ENCODE measurements at places on chromosomes 6 and 20.

DNA sequence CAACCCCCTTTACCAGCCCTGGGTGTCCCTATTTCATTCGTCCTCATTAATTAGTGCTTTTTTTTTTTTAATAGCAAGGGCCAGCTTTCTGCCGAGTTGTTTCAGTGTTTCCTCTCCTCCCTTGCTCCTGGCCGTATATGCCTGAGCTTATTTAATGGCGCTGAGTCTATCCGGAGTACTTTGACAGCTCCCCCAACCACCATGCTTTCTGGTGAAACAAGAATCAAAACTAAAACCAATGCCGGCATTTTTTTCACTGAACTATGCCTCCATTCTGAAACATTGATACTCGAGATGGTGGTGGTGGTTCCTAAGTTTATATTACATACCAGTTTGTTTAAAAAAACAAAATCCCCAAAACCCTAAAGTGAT is 1.2 kb downstream of the DCBLD1 start:
- DNase-seq = no peak

- DNase-seq = no peak
Measured at GRCh38 chr20:49697071-49697470, 16.6 kb downstream of the B4GALT5 start.

- no peak for DNase-seq
Measured at GRCh38 chr20:48247961-48248360, 462.7 kb upstream of the SULF2 start.

GRCh38 chr6:11404838-11405237 is 132.7 kb upstream of the TMEM170B start:
- DNase-seq = no peak

DNA sequence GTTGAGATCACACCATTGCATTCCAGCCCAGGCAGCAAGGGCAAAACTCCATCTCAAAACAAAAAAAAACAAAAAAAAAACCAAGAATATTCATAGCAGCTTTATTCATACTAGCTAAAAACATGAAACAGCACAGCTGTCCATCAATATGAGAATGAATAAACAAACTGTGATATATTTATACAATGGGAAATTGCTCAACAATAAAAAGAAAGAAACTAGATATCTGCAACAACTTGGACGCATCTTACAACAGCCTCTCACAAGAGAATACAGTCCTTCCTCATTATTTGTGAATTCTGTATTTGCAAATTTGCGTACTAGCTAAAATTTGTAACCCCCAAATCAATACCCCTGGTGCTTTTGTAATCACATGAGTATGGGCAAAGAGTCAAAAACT is 28.2 kb upstream of the SPAG4 start:
- no peak for DNase-seq

DNA sequence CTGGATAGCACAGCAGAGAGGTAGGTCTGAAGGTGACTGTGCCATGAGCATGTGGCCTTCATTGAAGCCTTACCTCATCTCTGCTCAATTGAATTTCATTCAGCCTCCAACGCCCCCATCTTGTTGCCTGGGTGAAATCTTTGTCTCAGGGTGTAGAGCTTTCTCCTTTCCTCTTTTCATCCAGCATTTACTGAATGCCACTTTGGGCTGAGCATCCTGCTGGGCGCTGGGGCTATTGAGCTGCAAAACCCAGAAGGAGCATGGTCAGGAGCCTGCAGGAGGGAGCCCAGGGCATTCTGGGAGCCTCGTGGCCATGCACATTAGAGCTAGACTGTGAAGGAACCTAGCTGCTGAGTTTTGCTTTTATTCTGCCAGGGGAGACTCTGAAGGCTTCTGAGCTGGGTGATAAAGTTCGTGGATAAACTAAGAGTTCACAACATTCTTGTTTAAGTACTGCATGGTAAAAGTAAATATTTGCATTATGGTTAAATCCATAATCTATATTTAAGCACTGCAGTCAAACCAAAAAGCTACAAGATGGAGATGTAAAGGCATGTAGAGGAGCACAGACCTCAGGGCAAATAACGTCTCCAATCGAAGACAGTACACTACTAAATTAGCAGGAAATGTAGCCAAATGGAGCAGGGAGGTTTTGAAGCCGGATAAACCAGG is 13.2 kb upstream of the ASXL1 start:
- DNase-seq = no peak

GRCh38 chr6:138105880-138106664 is 1.1 kb downstream of the PERP start:
- no peak for DNase-seq

- no peak for DNase-seq
Measured at GRCh38 chr6:89161326-89162046, 15.6 kb downstream of the PM20D2 start.

DNA sequence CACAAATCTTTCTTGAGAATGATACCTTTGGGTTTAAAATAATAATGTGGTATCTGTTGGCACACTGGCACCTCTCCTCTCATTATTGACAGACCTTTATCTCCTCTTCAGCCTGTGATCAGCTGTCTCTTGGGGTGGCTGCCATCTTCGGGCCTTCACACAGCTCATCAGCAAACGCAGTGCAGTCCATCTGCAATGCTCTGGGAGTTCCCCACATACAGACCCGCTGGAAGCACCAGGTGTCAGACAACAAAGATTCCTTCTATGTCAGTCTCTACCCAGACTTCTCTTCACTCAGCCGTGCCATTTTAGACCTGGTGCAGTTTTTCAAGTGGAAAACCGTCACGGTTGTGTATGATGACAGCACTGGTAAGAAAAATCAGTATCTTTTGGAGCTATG is 232.8 kb downstream of the GRIK2 start:
- no peak for DNase-seq

GRCh38 chr6:113364766-113365165 is 492.4 kb upstream of the MARCKS start:
- no peak for DNase-seq

GRCh38 chr6:9606435-9607134 is 808.3 kb downstream of the TFAP2A start:
- DNase-seq = no peak

DNA sequence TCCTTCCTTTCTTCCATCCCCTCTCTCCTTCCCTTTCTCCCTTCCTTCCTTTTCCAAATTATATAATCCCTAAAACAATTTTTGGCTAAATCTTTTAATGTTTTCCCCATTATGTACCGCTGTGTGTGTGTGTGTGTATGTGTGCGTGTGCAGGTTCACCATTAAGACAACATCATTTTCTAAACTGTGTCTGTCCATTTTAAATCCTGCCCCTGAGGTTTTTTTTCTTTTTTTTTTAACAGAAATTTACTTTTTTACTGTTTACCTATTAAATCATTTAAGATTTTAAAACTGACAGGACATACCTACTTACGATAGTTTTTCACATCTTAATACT is 366.3 kb upstream of the EPHA7 start:
- DNase-seq = no peak

DNA sequence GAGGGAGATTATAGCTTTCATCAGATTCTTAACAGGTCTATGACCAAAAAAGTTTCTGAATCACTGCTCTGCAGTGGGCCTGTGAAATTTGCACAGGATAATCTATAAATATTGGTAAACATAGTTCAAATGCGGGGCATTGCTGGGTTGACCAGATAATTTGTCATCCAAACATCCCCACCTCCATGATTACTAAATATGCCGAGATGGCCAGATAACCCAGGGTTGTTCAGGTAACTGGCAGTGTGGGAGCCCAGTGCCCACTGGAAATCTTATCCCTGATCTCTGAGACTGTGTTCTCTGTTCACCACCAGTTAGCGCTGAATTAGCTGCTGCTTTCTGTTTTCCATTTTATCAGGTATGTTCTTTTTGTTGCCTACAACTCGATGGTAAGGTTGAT is 21.4 kb downstream of the PTK7 start:
- DNase-seq = no peak

DNA sequence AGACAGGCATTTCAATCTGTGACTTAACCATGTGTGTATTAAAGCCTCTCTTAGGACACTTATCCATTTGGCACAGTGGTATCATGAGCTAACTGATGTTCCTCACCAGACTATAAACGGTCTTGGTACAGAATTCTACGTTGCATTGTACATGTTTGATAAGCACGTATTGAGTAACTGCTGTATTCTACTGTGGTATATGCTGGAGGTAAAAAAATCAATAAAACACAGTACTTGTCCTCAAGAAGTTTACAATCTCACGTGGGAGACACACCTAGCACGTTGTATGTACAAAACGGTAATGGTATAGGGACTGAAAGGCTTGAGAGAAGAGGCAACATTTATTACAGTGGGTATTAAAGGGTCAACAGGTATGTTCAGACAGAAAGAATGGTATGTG is 33.2 kb upstream of the FAM83C start:
- DNase-seq = no peak

DNA sequence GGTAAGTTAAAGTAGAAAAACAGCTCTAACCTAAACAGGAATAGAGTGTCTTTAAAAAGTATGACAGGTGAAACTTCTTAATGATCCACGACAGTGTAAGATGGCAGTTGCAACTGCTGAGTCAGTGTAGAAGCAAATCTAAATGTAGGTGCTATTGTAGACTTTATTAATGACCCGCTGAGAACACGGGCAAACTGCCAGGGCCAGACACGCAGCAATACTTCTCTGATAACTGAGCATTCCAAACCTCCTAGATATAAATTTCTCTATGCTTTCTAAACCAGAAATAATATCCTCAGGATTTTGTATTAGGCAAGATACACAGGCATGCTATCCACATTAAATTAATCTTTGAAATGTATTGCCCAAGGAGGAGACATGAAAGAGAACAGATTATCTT is 1076.4 kb downstream of the HACE1 start:
- DNase-seq = no peak

- DNase-seq = no peak
Measured at GRCh38 chr6:8229915-8230756, 127.8 kb upstream of the EEF1E1 start.

DNA sequence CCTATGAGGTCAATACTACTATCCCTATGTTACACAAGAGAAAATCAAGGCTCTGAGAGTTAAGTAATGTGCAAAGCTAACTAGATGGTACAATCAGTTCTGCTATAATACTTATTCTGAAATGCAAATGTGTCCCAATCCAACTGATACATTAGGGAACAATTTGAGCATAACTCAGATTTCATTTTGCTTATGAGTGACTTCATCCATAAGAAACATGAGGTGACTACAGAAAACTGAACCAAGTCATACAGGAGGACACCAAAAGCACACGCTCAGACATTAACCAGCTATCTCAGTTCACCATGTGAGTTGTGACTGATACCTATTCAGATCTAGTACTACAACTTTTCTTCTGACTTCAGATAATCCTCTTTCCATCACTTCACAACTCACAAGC is 179.9 kb upstream of the RUNX2 start:
- no peak for DNase-seq

DNA sequence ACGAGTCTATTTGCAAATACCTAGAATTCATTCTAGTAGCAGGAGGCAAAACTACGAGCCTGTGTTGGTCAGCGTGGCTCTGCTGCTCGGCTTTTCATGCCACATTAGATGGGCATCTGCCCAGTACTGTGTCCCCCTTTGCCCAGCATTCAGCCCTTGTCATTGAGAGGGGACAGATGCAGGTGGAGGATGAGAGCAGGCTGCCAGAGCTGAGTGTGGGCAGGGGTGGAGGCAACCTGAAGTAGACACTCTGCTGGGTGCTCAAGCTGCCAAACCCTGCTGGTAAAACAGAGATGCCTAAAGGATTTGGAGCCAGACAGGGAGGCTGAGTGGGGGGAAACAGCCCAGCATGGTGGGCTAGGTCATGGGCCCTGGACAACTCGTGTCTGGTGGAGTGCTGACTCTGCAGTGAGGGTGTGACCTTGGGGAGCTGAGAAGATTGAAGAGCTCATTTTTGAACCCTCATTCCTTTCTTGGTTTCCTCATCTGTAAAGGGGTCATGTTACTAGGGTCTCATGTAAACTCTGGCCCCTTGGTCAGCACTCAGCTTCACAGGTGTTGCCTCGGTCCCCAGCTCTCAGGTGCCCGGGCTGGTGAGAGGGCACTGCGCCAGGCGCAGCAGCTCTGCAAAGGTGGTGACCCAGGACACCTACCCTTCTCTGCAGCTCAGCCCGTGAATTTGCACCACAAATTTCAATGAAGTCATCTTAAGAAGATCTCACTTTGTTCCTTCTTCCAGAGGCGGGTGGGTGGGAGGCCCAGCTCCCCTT is 64.2 kb upstream of the BHLHE23 start:
- DNase-seq = no peak

- no peak for DNase-seq
Measured at GRCh38 chr6:15519681-15520080, 143.1 kb downstream of the DTNBP1 start.

DNA sequence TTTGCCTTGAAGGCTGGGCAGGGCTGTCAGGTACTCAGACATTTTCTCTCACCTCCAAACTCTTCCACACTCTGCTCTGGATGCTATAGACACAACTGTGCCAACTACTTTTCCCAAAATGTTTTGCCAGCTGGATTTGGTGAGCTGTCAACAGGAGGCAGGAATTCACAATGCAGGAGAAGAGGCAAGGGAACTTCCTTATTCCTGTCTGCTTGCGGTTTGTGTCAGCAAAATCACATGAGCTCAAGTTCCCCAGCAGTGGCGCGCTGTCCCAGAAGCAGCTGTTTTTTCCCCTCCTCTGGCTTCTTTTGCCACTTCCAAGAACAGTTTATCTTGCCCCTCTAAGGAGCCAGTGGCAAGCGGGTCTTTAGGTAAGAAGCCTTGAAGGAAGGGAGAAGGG is 608.2 kb downstream of the PRKN start:
- DNase-seq = no peak

DNA sequence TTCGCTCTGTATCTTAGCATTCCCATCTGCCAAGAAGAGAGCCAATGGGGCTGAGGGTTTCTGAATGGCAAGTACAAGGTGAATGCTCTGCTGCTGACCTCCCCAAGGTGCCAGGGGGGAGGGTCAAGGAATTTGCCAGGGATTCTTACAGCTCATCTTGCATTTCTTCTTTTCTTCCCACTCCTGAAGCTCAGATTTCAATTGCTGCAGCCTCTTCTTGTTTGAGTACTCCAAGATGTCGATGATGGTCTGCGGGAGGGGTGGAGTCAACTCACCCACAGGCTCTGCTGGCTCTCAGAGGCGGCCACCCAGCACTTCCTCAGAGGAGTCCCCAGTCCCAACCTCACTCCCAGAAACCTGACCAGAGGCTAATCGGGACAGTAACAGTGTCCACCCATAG is 12.4 kb downstream of the C20orf96 start:
- no peak for DNase-seq

DNA sequence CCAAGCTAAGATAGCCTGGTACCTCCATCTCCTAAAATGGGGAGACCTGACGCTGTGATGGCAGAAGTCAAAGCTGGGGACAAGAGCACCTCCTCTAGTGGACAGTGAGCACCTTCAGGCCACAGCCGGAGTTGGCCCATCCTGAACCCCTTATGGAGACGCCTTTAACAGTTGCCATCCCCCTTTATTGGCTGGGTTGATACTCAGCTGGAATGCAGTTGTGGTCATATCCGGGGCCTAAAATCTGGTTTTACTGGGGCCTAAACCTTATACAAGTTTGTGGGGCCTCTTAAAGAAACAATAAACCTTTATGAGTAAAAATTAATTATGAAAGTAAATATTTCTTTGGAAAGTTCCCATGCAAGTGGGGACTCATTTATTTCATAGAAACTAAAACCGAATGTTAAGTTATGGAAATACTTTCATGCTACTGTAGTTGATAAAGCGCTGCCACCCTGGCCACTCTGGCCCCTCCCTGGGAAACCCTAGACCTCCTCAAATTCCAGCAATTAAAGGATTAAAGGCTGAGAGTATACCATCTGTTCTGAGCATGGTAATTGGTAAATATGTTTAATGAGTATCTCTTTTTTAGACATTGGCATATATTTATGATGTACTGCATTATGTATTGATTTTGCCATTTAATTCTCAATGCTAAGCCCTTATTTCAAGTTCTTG is 95.1 kb upstream of the SASH1 start:
- DNase-seq = no peak

- DNase-seq = no peak
Measured at GRCh38 chr6:74606582-74607071, 599.2 kb downstream of the COL12A1 start.

GRCh38 chr20:20732641-20733040 is 20.2 kb upstream of the RALGAPA2 start:
- DNase-seq = no peak

All from activated T-helper 1 cell treated with anti-CD3 and anti-CD28 coated beads, Interleukin-2, amount 50 U/mL, for 16 hours (primary cell).